ENCODE measurements at places on chromosomes 5 and 9.

DNA sequence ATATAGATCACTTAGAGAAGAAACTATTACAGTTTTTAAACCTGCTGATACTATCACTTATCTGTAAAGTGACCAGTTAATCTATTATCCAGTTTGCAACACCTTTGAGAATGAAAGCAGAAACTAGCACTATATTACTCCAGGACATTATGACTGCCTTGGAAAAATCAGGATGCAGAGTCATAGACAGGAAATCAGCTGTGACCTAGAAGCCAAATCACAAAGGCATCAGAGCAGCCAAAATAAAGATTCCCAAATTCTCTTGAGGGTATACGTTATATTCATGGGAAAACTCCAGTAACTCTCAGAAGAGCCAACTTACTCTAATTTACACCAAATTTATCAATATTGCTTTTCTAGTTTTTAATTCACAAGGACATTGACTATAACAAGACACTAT, 49.9 kb downstream of the CDO1 start:
- DNase-seq, result no peak

DNA sequence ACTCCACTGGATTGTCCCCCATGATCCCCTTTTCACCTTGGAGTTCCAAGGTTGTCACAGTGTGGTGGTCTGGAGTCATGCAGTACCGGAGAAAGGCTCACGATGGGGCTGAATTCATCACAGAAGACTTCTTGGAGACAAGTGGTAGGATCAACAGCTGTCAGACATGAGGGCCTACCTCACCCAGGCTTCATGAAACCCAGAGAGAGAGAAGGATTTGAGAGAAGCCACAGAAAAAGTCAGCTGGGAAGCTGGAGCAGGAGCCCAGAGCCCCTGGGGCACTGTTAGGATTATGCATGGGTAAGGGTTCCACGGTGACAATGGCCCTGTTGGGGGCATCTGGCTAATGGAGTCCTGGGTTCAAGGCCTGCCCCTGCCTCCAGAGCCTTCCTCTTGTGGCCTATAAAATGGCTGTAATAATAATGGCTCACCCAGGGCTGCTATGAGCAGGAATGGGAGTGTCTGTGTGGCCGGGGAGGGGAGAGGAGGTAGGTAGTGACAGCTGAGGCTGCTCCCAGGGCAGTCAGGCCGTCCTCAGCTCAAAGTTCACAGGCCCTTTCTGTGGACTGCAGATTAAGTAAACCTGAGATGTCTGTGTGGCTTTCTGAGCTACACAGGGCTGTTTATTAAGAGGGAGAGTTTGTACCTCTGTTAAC, 910 bp downstream of the TRIM14 start:
- DNase-seq, result peak; percentile 41

- DNase-seq, result no peak
Observed at GRCh38 chr9:132970324-132971062, 8.0 kb upstream of the GFI1B start.

DNA sequence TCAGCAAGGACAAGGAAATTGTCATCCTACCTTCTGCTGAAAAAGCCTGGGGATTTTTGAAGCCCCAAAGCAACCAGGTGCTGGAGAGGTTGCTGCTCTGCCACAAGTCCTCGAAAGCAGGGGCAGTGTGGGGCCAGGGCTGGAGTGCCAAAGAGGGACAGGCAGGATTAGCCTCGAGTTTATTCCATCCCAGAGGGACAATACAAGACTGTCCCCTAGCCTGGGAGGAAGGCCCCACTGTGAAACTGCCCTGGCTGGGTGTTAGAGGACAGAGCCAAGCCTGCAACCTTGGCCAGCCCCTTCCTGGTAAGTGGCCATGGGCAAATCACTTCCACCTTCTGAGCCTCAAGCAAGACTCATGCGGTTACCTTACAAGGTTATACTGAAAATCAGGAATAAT, 55.1 kb downstream of the WHRN start:
- DNase-seq, result no peak

GRCh38 chr5:5044247-5044840, 95.8 kb upstream of the ADAMTS16 start:
- no peak for DNase-seq

GRCh38 chr9:70498866-70499265, 84.4 kb upstream of the KLF9 start:
- no peak for DNase-seq

DNA sequence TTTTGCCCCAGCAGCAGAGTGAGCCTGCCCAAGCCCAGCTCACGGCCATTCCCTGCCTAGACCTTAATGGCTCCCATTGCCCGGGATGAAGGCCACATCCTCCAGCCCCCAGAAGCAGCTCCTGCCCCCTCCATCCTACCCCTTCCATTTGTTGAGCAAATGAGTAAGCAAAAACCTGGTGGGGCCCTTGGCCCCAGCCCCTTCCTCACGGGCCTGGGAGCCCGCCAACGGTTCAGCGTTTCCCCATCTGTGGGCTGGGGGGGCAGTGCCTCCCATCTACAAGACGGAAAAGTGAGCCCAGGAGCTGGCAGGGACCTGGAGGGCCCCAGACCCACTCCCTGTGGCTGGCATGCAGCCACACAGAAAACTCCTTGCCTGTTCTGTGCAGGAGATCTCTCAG, 4.4 kb downstream of the CCDC187 start:
- no peak for DNase-seq

All from activated T-helper 1 cell treated with anti-CD3 and anti-CD28 coated beads, Interleukin-12 subunit alpha, Interleukin-12 subunit beta, Interleukin-2, Interleukin-4 antibody, amounts not matched to agents 30 ng/mL and 10 ng/mL and 1 ng/mL, durations not matched to agents 14 hours and 24 hours and 36 hours (primary cell).